ENCODE measurements at places on chromosomes 1 and 21. TPM values are rescaled to one million over a fixed set of nuclear protein-coding genes. Genes with fewer than 3 reads are reported as not detected.

Gene CLCNKA
- not detected for total RNA-seq

- no peak for DNase-seq
Observed at GRCh38 chr1:56993475-56993874, 27.7 kb upstream of the C8B start.

DNA sequence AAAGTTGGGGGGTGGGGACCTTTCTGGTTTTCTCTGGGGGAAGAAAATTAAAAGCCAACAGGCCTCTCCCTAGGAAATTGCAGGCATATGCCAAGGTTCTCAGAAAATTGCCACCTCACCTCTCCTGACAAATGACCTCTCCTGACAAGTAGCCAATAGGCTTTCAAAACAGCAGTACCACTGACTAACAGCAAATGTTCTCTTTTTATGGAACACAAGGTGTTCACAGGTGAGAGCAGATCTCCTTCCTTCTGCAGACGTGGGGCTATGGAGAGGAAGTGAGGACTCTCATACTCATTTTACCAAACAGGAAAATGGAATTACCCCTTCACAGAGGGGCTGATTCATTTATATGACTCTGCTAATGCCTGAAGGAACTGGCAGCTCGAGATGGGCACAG is 32.7 kb upstream of the SUCO start:
- no peak for DNase-seq

- no peak for DNase-seq
Observed at GRCh38 chr1:56790036-56790435, 29.2 kb downstream of the FYB2 start.

Gene SMCP
- total RNA-seq = not detected

Gene NBPF20
- total RNA-seq = 1.0 TPM

Gene LENEP
- 2.6 TPM for total RNA-seq

Gene CORT
- total RNA-seq = 0.53 TPM

Gene MANEAL
- total RNA-seq = 1.0 TPM

DNA sequence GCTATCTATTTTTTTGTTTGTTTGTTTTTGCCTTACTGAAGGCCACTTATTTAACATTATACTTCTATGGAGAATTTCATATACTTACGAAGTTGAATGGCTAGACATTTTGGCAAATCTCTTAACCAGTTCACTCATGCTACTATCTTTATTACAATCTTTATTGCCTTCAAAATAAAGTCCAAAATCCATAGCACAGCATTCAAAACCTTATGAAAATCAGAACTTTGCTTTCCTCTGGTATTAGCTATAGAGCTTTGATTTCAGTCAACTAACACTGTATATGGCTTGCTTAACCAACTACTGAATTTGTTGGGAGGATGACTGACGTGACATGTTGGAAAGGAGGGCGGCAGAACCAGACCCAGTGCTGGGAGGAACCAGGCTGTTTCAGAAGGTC is 571.1 kb downstream of the LMO4 start:
- no peak for DNase-seq

Gene LRRC53
- not detected for total RNA-seq

DNA sequence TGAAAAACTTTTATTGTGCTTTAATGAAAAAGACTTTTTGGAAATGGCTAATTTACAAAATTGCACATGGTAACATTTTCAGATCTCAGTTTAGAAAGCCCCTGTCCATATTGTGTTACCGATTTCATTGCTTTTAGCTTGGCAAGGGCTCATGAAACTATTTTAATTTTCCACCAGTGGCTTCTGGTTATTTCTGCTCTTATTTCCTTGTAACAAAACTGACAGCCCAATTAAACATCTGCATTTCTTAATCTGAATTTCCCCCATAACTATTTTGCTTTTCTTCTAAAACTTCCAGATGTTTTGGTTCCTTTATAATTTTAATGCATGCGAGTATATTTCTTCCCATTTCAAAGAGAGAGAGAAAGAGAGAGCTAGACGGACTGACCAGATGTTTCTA is 264.8 kb downstream of the PTPRC start:
- DNase-seq = no peak

GRCh38 chr1:117501281-117501680 is 104.6 kb upstream of the TENT5C start:
- DNase-seq = no peak

Gene TEDDM1
- not detected for total RNA-seq

GRCh38 chr1:162878000-162878596 is 17.1 kb upstream of the CCDC190 start:
- DNase-seq = no peak

Gene NR1I3
- total RNA-seq = not detected

Gene RHEX
- not detected for total RNA-seq

GRCh38 chr1:9244501-9245229 is 10.1 kb downstream of the H6PD start:
- no peak for DNase-seq

DNA sequence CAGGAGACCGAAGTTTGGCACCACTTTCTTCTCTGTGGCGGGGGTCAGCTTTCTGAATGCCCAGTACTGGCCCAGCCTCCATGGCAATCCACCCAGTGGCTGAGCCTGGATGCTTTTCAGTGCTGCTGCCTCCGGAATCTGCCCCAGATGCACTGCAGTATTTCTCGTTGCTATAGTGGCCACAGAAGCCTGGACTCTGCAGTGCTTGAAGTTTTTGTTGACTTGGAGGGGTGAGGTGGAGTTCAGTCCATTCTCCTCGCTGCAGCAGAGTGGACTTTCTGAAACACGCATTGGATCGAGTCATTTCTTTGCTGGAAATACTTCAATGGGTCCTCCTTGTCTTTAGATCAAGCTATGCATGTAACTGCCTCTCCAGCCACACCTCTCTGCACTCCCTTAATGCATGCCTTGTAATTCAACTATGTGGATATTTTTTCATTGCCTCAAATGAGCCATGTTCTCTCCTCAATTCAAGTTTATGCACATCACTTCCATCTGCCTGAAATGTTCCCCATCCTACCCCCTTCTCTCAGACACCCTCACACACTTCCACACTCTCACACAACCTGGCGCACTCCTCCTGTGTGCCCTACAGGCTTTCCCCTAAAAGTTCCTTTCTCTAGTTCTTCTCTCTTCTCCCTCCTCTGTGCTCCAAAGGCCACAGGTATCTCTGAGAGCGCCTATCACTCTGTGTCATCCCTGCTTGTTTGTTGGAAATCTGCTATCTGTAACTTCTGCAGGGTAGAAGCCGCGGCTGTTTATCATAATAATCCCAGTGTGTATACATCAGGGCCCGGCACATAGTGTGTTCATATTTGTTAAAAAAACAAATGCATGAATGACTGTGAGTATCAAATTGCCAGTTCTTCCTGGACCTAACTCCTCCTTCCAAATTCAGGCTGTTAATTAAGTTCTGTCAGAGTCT is 16.5 kb downstream of the ADAM30 start:
- DNase-seq = no peak

Gene TINAGL1
- not detected for total RNA-seq

Gene TRIM58
- total RNA-seq = 0.24 TPM

GRCh38 chr1:168734946-168735345 is 5.9 kb upstream of the DPT start:
- no peak for DNase-seq

Gene TP73
- not detected for total RNA-seq

DNA sequence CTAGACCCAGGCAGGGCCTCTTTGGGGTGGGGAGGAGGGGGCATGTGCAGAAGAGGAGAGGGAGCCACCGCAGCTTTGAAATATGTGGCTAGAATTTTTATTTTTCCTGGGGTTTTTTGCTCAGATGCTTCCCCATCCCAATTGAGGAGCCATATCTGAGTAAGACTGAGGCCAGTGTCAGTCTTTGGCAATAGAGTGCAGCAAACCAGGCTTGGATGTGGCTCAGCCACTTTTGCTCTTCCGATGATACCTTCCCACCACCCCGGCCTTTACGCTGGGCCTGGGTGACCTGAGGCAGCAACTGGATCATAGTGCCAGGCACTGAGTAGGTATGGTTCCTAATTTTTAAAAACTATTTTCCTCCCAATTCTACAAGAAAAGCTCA is 36.9 kb downstream of the KIAA1614 start:
- no peak for DNase-seq

Gene DDR2
- total RNA-seq = 0.24 TPM

GRCh38 chr1:178540646-178541045 is 27.7 kb downstream of the TEX35 start:
- DNase-seq = no peak

DNA sequence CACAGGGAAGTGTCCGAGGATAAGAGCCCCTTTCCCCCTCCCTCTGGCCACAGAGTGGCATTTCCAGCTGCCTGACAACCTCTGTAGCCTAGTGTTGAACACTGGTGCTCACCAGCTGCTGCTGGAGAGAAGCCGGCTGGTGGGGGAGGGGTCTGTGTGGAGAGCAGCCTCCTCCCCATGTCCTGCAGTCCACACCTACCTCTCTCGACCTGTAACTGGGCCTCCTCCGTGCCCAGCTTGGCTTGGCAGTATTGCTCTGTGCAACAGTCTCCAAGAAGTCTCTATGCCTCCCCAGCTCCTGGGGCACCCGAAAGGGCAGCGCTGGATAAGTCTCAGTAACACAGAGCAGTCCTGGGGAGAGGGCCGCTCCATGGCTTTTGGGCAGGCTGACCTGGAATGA is 17.0 kb downstream of the PAPPA2 start:
- DNase-seq = no peak

GRCh38 chr21:33168886-33169285 is 60.9 kb upstream of the IFNAR2 start:
- no peak for DNase-seq

Gene CFAP57
- total RNA-seq = not detected

- DNase-seq = no peak
Observed at GRCh38 chr21:17699524-17700189, 87.0 kb upstream of the BTG3 start.

Gene ATP1A2
- total RNA-seq = not detected

DNA sequence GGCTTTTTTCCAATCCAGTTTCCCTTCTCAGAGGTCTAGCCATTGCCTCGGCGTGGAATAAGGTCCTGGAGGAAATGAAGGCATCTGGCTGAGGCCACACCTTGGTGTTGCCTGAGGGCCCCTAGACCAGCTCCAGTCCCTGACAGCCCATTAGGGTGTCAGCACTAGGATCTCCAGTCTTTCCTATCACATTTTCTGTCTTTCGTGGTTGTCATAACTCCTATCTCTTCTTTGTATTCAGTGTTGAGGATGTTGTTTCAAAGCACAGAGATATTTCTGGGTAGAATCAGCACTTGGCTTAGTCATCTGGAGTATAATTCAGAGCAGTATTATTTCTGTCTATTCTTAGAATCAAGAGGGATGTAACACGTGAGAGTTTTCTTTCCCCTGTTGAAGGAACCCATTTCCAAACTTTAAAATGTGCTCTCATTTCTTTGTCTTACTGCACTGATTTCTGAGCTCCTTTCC is 844.3 kb downstream of the KCNT2 start:
- DNase-seq = no peak

- DNase-seq = no peak
Observed at GRCh38 chr1:205438213-205439158, 16.6 kb upstream of the LEMD1 start.

DNA sequence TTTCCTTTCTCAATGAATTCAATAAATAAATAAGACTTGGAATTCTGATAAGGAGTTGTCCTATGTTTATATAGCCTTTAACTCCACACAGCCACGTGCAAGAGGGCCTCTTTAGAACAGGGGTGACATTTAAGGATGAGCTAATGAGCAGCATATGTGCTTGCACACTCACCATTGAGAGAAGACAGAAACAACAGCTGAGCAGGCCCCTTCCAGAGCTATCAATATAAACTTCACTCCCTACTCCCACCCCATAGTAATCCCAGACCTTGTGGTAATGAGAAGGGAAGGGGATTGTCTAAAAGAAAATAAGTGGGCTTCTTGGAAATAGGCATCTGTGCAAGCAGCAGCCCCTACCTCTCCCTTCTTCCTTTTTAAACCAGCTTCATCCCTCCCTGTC is 176.0 kb downstream of the SEC16B start:
- DNase-seq = no peak

DNA sequence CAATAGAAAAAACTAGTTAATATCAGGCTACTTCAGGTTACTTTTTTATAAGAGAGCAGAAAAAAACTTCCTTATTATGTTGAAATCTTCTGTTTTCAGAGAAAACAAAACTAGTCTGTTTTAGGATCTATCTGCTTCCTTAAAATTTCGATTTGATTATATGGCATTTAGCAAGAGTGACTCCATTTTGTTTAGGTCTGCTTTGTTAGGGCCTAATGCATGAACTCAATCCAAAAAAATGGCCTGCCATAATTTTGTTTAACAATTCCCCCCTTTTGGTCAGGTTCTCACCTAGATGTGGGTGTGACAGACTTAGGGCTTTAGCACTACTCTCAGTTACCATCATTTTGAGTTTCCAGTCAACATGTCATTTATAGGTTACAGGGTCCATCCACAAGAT is 89.8 kb upstream of the GNG12 start:
- DNase-seq = no peak

Gene CD160
- not detected for total RNA-seq

DNA sequence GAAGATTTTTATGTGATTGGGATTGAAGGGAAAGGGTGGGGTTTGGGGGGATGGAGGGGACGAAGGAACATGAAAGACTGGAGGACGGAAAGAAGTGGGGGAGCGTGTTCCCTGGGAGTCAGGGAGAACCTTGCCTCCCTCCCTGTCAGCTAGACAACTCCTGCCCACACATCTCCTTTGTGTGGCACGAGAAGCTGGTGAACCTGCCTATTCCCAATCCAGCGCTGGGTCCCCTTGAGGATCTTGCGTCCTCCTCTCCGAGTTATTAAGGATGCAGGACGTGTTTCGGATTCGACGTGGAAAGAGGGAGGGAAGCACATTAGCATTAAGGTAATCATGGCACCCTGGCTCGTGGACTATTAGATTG is 1.4 kb downstream of the LRRC7 start:
- DNase-seq = no peak

Gene PCAT6
- 1.0 TPM for total RNA-seq

- no peak for DNase-seq
Observed at GRCh38 chr1:83994111-83994510, 4.8 kb downstream of the TTLL7 start.

GRCh38 chr1:197184190-197184589 is 37.7 kb upstream of the ASPM start:
- no peak for DNase-seq

Gene GPX7
- 14.8 TPM for total RNA-seq

GRCh38 chr1:81174811-81175476 is 625.8 kb upstream of the ADGRL2 start:
- no peak for DNase-seq

GRCh38 chr1:243287652-243288051 is 31.8 kb downstream of the SDCCAG8 start:
- DNase-seq = no peak

DNA sequence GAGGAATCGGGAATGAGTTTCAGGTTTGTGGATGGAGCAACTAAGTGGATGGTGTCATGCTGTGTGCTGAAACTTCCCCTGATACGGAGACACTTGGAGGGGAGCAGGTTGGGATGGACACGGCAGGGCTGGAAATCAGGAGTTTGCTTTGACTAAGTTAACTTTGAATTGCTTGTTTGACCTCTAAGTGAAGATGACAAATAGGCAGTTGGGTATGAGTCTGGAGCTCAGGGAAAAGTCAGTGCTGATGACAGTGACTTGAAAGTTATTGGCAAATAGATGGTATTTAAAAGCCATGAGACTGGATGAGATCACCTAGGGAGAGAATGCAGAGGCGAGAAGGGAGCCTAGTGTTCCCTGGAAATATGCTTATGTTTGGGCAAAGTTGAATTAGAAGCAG is 12.8 kb upstream of the ZSCAN20 start:
- DNase-seq = no peak

- DNase-seq = peak; percentile 42
Observed at GRCh38 chr1:207336559-207337467, 15.3 kb downstream of the CD55 start.

All from naive thymus-derived CD4-positive, alpha-beta T cell (primary cell).